Esophagus muscularis mucosa (tissue), 4 donors: ENCODE measurements at places on chromosomes 3 and 15.

DNA sequence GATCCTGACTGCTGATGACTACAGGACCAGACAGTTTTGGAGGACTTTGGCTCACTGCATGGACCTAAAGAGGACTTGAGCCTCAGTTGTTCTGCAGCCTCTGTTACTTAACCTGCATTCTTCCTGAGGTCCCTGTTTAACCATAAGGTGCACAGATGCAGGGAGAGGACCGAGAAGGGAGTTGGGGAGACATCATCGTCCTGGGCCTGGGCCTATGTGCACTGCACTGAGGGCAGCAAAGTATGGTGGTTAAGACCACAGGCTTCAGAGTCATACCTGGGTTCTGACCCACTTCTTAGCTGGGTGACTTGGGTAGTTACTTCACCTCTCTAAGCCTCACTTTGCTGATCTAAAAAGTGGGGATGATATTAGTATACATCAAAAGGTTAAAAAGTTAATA lies 21.9 kb downstream of the KY start:
- no peak for DNase-seq

- DNase-seq, result no peak
These were observed 126.8 kb downstream of the TGFBR2 start for GRCh38 chr3:30733209-30733608.

- peak; percentile 79 for DNase-seq
These were observed 225.1 kb downstream of the SNRPN start for GRCh38 chr15:25179673-25180511.

DNA sequence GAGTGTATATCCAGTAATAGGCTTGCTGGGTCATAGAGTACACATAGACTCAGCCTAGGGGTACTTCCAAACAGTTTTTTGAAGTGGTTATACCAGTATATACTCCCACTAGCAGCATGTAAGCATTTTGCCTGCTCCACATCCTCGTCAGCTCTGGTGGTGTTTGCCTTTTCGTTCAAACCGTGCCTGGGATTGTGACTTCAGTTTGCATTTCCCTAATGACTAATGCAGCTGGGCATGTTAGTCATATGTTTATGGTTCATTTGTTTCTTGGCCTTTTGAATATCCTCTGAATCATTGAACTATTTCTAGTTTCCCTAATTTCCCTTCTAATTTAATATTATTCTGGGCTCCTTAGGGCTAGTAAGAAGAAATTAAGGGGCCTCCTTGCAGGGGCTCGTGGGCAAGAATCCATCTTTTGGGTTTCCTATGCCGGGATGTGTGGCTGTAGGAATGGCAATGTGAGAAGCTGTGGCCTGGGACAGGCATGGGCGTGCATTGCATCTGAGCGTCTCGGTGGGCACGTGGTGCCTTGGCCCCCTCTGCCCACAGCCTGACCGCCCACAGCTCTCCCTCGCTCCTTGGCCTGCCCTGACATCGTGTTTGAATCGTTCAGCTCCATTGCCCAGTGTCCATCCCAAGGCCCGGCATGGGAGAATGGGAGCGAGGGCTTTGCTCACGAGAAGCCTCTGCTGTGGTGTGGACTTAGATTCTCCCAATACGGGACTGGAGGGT lies 26.4 kb downstream of the FAH start:
- no peak for DNase-seq

DNA sequence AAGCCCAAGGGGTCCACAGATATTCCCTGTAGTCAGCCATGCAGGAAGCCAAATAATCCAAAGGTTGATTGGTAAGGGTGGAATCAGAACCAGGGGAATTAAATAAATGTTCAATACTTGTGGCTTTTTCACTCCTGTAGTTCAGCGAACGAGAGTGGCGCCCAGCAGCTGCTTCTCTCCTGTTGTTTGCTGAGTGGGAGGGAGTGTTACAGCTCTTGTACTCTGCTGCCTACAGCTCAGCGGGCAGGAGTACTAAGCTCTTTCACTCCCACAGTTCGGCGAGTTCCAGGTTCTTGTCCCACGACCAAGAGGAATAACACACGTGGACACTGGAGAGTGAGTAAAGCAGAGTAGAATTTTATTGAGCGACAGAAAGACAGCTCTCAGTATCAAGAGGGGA lies 105.9 kb downstream of the MOBP start:
- DNase-seq, result no peak

DNA sequence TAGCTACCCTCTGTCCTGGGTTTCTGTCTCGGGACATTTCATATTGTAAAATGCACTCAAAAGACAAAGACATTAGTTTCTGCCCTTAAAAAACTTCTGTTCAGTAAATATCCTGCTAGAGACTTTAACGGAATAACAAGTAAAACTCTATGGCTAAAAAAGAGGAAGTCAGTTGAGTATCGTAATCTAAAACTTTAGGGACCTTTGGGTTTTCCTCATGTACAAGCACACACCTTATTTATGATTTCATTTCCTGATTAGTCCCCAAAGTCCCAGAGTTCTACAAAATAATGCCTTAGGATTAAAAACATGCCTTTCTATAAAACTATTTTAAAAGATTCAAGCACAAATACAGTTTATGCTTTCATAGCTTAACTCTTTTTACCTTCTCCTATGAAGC lies 585.9 kb downstream of the UNC13C start:
- DNase-seq, result no peak

DNA sequence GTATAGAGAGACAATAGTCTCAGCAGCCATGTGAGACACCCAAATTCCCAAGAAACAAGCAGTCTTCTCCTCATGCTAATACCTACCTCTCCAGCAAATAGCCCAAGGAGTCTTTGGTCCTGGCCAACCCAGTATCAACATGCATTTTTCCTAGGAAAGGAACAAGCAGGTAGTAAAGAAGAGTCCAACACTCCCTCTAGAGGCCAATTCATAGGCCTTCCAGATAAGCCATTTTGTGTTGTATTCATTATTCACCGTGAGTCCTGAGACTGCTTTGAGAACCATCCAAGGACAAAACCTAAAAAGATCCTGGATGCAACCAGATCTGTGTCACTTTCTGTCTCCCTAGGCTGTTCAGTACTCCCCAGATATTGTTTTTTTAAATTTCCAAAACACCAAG lies 63.6 kb upstream of the SNTN start:
- DNase-seq, result no peak

GRCh38 chr3:73427048-73427706 lies 197.6 kb downstream of the PDZRN3 start:
- DNase-seq, result no peak

DNA sequence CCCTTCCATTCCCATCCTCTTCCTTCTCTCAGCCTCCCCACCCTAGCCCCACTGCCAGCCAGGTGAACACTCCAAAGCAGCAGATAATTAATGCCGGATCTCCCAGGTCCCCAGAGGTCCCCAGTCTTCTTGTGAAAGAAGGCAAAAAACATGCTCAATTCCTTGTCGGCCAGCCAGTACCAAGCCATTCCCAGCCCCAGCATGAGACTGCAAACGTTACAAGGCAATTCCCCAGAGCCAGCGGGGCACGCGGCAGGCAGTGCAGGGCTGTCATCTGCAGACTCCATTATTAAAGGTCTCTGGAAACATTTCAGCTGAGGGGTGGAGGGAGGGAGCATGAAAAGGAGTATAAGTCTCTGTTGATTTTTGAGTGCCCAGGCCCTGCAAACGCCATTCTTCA lies 117.8 kb downstream of the XXYLT1 start:
- no peak for DNase-seq

GRCh38 chr3:46874430-46874829 lies 3.1 kb upstream of the PTH1R start:
- no peak for DNase-seq

GRCh38 chr3:149199474-149199873 lies 22.2 kb downstream of the CP start:
- DNase-seq, result no peak

GRCh38 chr15:65206750-65207149 lies 4.5 kb downstream of the CILP start:
- no peak for DNase-seq

- no peak for DNase-seq
These were observed 27.2 kb upstream of the PLSCR4 start for GRCh38 chr3:146277953-146278631.

DNA sequence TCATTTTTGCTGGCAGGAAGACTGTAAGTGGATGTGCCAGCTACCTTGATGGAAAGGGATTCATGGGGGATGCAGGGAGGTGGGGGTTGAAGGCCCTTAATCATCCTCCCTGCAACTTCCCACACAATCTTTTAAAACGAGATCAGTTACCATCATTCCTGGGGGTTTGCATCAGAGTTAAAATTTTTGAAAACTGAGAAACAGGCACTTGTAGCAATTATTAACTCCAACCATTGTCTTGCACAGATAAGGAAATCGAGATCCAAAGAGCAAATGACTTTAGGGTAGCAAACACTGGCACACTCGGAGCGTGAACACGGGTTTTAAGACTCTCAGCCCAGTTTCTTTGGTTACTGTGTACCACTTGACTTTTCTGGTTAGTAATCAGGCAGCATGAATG lies 41.9 kb downstream of the GPD1L start:
- no peak for DNase-seq

DNA sequence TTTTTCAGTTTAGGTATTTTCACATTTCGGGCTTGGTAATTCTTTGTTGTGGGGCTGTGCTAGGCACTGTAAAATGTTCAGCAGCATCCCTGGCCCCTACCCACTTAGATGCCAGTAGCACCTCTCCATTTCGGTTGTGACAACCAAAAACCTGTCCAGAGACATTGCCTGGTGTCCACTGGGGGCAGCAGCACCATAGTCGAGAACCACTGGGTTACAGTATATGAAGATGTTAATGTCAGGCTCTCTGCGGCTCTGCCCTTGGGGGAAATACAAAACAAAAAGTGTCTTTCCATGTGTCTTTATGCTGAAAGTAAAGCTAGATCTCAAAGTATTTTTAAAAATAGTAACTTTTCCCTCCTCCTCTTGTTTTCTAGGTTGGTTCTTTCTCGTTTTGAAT lies 177.2 kb downstream of the ITPR1 start:
- DNase-seq, result no peak

- no peak for DNase-seq
These were observed 1.0 kb downstream of the LRCH3 start for GRCh38 chr3:197791892-197792647.

- no peak for DNase-seq
These were observed 104.1 kb downstream of the SERPINI1 start for GRCh38 chr3:167839460-167840134.

GRCh38 chr3:66472313-66473134 lies 28.3 kb downstream of the LRIG1 start:
- no peak for DNase-seq

GRCh38 chr3:63207066-63207590 lies 71.0 kb upstream of the SYNPR start:
- no peak for DNase-seq

DNA sequence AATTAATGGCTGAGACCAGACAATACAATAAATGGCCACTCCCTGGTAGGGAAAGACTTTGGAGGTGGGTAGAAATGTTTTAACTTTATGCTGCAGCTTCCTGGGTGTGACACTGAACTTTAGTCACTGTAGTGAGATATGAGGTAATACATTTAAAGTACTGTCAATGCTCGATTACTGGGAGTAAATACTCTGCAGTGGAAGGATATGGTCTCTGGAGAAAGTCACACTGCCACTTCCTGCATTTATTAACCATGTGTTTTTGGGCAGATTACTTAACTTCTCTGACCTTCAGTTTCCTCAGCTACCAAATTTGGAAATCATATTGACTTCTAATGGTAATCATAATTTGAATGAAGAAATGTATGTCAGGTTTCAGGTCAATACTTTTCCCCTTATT lies 317.1 kb upstream of the TGFBR2 start:
- DNase-seq, result no peak

DNA sequence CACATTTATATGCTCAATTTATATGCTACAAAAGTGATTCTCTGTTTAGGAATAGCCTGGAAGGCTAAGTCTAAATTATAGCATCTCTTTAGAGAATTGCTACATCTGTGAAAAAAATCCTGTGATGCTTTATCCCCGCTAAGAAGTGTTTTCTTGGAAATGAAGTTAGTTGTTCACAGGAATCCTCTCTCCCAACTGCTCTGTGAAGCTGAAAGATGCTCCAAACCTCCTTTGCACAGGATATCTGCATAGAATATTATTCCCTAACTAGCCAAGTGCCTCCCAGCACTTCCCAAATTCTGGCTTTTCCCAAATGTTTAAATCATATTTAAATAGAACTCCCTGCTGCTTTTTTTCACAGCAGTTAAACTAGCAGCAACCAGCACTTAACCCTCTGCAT lies 132.2 kb downstream of the SRGAP3 start:
- DNase-seq, result no peak

GRCh38 chr3:74067296-74067695 lies 442.6 kb upstream of the PDZRN3 start:
- DNase-seq, result no peak

DNA sequence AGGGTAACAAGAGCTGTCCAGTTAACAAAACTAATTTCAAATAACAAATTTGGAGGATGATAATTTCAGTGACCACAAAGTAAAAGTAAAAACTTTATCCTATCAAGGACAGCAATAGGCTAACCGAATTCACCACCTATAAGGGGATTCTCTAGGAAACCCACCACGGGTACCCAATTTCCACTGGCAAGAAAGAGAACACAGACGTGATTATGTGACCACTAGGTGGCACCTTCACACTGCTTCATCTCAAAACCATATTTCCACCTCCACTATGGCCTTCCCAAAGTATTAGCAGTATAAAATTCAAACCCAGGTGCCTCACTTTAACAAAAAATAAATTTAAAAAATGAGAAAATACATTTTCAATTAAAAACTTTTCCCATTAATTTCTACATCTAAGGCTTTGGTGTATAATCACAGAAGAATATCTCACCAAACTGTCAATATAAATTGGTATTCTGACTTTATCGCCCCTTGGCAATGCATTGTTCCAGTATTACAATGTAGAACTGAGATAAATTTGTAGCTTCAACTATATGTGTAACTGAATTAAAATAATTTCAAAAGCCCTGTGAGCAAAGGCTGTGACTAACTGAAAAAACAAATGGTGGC lies 96.5 kb downstream of the FSIP1 start:
- no peak for DNase-seq

- DNase-seq, result no peak
These were observed 5.3 kb downstream of the SNUPN start for GRCh38 chr15:75620058-75620820.

DNA sequence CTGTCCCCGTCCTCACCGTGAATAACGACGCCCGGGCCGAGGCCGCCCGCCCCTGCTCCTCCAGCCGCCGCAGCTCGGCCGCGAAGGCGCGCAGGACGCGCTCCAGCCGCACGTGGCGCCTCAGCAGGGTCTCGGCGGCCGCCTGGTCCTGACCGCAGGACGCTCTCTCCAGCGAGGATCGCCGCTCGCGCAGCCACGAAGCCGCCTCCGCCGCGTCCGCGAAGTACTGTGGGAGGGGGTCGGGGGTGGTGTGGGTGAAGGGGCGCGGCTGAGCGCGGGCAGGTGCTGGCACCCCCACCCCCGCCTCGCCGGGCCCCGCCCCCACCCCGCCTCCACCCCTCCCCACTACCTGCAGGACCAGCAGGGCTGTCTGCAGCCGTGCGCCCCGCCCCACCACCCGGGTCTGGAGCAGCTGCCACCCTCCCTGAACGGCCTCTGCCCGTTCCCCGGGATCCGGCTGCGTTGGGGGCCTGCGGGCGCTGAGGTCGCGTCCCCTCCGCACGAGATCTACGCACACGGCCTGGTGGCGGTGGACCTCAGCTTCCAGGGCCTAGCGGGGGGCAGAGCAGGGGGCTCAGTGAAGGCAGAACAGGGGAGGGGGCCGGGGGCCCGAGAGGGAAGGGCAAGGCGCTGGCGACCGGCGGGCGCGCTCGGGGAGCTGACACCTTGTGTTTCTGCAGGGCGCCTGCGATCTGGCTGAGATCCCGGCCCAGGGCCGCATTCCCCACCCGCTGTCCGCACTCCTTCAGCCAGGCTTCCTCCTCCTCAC lies 11.7 kb downstream of the SPTBN5 start:
- DNase-seq, result no peak
